ENCODE measurements at places on chromosomes 1 and 21.

DNA sequence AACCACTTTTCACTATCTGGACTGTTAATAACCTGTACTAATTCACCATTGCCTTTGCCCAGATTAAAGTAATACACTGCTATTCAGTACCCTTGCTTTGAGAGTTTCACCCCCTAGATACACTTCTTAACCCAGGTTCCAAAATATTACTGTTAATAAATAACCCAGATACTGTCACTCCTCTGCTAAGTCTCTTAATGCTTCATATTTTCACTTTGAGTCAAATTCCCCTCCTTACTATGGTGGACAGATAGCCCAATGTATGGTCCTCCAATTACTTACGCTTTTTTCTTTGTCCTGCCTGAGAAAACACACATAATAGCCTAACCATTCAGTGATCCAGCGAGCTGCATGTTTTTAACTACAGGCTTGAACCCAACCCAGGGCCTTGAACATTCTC, 152.5 kb downstream of the NEGR1 start:
- no peak for DNase-seq

DNA sequence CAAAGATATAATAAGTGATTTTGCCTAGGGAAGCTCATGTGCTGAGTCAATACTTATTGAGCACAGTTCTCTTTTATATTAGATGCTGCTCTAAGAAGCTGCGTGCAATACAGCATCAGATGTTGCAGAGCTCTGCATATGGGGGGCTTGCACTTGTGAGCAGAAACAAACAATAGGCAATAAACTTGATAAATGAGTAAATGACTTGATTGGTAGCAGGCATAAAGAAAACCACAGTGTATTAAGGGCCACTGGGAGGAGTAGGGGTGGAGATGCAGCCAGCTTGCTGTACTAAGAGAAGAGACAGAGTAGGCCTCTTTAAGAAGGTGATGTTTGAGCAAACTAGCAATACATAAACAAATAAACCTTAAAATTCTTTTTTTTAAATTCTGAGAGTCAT, 598.5 kb upstream of the ADAMTS5 start:
- no peak for DNase-seq

DNA sequence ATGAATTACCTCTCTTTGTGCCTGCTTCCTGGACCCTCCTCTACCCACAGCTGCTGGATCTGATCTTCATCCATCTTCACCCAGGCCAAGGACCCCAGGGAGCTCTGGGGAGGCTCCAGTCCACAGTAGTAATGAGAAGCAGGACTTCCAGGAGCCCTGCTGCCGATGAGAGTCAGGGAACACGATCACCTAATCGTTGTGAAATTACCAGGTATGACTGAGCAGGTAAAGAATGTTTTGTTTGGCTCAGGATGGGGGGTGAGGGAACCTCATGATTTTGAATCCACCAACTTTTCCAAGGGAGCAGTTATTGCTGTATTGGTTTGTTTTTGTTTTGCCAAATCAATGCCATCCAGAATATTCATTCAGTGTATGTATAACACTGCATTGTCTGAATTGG, 454.0 kb downstream of the PLPP3 start:
- DNase-seq, result no peak

DNA sequence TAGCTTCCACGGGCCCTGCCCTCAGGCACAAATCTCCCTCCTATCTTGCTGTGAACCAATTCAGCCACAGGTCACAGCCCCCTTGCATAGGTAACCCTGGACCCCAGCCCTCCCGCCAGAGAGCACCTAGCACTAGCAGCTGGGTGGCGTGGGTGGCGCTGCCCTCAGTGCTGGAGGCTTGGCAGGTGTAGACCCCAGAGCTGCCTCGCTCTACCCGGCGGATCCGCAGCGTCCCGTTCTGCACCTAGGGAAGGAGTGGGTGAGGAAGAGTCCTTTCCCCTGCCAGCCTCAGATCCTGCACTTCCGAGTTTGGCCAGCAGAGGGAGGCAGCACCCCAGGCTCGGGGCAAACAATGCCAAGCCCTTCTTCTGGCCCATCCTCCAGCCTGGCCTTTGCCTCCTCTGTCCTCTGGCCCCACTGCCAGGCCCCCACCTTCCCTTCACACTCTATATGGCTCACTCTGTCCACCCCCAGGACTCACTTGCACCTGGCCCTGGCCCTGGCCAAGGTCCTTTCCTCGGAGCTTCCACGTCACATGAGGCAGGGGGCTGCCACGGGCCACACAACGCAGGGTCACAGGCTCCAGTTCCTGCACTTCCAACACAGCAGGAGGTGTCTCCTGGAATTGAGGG, 9.0 kb downstream of the IGSF9 start:
- peak; percentile 64 for DNase-seq

- DNase-seq, result no peak
Observed at GRCh38 chr1:26771643-26772321, 16.0 kb upstream of the PIGV start.

DNA sequence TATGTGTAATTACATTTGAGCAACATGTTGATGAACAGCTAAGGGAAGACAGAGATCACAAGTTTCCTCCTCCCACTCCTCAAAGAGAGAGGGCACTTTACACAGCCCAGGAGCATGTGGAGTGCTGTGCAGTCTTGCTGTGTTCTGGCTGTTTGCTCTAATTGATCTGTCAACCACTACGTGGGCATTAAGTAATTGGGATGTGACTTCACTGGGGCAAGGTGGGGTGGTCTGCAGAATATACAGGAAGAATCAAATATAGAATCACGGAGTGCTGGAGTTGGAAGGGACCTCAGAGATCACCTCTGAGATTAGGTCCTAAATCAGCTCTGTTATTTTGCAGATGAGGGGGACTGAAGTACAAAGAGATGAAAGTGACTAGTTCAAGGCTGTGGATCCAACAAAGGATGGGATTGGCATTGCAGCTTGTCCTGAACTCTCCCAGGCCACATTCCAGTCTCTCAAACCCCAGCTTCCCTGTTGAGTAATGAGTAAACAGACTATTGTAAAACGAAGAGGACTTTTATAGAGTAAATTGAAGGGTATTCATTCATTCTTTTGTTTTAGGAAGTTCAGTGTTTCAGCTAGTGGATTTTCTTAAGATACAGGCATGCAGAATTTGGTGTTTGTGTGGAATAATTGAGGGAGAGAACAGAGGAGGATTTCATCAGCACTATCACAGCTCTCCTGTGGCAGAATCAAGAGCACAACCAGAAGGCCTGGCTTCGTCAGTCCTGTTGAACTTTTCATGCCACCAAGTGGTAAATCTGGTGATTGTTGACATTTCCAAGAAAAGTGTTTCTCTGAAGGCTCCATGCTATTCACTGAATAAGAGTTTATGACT, 22.4 kb downstream of the NOS1AP start:
- DNase-seq, result no peak

- no peak for DNase-seq
Observed at GRCh38 chr1:109265741-109266330, 16.5 kb downstream of the CELSR2 start.

DNA sequence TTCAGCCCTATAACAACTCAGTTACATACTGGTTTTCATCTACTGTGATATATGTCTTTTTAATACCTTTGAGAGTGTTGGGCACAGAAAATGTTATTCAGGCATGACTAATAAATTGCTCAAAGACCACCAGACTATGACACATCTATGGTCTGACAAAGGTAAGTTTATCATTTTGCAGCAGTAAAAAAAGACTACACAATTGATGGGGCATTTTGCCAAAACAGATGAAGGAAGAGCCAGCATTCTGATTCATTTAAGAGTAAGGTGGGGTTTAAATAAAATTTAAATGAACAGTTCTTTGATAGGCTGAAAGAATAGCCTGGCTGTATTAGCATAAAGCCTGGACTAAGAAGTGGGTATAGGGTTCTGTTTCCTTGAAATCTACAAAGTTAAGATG, 8.8 kb upstream of the RNPC3 start:
- no peak for DNase-seq

- DNase-seq, result no peak
Observed at GRCh38 chr1:20732071-20732587, 374 bp downstream of the SH2D5 start.

DNA sequence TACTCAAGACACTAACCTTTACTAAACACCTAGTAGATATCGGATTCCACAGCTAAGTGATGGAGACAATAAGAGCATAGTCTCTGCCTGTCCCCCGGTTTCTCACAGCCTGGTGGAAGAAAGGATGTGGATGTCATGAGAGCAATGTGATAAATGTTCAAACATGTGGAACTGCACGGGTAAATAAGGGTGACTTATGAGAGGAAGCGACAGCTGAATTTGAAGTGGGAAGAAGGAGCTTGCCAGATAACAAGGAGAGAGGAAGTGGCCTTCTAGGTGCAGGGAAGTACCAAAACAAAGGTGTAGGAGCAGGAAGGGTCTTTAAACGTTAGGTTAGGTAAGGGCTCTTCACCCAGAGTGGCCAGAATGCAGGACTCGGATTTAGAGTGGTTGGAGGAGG, 178.6 kb upstream of the NRIP1 start:
- DNase-seq, result no peak

- DNase-seq, result no peak
Observed at GRCh38 chr21:37636152-37636860, 269.7 kb downstream of the DYRK1A start.

DNA sequence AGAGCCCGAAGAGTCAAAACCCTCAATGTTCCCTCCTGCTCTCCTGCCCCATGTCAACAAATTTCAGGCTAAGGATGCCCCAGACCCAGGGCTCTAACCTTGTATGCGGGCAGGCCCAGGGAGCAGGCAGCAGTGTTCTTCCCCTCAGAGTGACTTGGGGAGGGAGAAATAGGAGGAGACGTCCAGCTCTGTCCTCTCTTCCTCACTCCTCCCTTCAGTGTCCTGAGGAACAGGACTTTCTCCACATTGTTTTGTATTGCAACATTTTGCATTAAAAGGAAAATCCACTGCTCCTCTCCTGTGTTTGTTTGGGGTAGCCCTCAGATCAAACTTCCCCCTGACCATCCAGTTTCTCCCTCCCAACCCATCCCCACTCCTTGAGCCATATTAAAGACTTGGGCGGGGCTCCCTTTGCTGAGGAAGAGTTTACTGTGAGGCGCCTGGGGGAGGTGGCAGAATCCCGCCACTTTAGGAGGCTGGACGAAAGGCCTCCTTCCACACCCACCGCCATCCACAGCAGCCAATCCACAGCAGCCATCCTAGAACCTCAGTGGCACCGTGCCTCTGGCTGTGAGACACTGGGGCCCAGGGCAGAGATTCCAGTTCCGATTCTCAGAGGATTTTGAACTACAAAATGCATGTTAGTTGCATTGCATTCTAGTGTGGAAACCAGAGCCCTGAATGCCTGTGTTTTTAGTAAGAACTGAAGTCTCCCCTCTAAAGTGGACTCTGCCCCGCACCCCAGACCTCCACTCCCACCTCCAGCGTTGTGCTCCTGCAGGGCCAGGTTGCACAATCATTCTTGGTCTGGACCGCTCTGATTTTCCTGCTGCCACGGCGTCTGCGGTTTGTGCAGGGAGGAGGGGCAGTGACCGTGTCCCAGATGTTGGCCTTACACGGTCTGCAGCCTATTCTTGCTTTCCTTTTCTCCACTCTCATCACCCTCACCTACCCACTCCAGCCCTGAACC, 3.0 kb downstream of the OLFML3 start:
- DNase-seq, result no peak

GRCh38 chr1:168979276-168979675, 127.2 kb upstream of the ATP1B1 start:
- DNase-seq, result no peak

GRCh38 chr1:178751046-178751445, 26.0 kb downstream of the RALGPS2 start:
- DNase-seq, result no peak

GRCh38 chr1:192580351-192580962, 4.9 kb downstream of the RGS1 start:
- no peak for DNase-seq

DNA sequence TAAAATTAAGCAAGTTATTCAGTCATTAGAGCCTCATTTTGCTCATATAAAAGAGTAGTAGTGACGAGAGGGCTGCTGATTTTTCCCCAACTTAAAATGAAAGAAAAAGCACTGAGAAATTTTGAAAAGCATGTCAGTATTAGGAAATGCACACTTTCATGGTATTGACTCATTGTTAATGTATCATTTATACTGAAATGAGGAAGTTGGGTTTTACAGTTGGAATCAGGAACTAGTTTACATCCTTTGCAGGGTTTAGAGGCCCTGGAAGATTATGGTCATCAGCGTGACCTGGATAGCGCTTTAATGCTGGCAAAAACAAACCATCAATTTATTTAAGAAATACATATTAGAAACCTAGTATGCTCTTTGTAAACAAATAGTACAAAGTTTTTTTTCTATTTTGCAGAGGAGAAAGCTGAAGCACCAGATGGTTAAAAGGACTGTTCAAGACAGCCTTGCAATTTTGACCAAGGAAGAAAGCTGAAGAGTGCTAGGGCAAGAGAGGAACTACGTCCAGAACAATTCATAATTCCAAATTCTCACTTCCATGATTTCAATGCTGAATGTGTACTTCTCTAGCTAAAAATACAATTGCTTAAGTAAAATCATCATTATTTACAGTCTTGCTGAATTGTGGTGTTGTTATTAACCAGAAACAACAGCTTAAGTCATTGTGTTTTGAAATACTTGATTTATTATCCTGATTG, 94.8 kb upstream of the SGIP1 start:
- DNase-seq, result no peak

DNA sequence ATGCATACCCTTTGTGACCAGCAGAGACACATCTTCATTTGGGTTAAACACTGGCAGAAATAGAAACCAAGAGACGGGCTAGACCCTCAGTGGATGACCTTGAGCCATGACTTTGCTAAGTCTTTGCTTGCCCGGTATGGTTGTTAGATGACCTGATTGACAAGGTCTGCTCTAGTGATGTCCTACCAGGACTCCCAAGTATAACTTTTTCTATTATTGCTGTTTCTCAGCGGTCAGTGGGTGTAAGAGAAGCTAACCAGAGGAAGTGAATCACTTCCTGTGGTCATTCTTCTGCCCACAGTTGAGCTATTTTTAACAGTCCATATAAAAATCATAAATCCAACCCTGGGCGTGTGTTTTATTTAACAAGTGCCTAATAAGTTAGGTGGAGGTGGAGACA, 126.2 kb upstream of the ETS2 start:
- no peak for DNase-seq

GRCh38 chr1:28613175-28613574, 21.1 kb downstream of the RAB42 start:
- no peak for DNase-seq

DNA sequence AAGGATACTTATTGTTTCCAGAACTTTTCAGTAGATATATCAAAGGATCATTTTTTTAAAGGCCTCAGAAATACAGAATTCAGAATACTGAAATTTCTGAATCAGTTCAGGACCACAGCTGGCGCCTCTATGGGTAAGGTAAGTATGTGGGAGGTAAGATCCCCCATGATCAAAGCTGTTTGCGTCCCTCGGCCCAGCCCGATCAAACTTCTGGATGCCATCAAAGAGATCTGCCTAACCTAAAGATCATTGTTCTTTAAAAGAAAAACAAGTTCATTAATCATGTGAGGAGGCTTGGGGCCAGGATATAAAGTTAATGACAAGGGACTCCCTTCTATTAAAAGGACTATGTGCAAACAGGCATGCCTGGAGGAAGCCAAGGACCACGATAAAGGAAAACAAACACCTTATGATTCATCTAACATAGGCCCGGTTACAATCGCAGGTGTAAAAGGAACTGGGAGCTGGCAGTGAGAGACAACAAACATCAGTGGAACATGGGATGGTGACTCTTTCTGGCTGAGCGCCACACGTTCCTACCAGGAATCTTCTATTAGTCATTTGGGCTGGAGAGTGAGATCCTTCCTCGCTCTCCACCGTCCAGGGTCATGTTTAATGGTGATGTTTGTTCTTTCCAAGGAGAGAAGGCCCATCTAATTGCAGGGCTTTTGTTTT, 2.8 kb upstream of the BACE2 start:
- DNase-seq, result no peak
